ENCODE measurements at places on chromosomes 6 and 20.

DNA sequence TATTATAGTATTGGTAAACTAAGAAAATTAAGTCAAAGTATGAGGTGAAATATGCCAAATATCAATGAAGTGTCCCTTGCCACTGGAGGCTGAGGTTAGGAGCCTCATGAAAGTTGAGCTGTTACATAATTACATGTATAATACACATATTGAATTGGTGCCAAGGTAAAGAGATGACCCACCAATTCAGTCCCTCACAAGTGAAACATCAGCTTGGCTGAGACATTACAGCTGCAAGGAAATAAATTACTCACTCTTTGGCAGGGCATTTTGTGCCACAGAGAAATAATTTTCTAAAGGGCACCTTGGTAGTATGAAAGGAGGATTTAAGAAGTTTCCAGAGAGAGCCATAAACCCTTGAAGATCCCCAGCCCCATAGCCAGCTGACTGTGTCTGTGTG is 127.4 kb downstream of the ADGRG6 start:
- no peak for DNase-seq

DNA sequence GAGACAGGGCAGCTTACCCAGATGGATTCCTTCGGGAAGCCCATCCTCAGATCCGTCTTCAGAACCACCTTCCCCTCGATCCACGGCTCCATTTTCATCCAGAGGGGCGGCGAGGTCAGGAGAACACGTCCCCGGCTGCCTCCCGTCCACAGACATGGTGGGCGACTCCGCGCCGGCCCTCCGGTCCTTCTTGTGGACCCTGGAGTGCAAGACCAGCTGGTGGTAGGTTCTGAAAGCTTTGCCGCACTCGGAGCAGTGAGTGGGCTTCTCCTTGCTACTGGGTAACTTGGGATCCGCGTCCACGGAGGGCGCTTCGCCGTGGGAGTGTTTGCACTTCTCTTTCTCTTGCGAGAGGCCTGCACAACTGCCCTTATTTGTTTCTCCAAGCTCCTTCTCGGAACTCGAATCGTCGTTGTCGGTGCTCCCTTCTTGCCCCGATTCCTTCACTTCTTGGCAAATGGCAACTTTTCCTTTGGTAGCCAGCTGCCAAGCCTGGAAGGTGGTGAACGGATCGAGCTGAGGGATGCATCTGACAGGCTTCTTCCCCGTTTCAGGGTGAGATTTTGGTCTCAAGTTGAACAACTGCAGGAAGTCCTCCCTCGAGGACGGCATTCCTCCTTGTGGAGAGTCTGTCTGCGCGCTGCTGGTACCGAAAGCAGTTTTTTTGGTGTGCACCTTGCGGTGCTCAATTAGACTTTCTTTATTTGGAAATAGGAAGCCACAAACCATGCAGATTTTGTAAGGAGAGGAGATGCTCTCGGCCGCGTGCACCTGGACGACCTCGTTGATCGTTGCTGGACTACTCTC is 12.0 kb downstream of the ZNF217 start:
- DNase-seq = no peak

GRCh38 chr20:57616143-57616951 is 3.9 kb downstream of the ZBP1 start:
- no peak for DNase-seq

GRCh38 chr6:134267917-134268361 is 50.0 kb downstream of the SGK1 start:
- DNase-seq = peak; percentile 72

- no peak for DNase-seq
Measured at GRCh38 chr20:48008850-48009515, 223.7 kb upstream of the SULF2 start.

GRCh38 chr6:50843842-50844241 is 25.2 kb downstream of the TFAP2B start:
- no peak for DNase-seq

GRCh38 chr6:70396796-70397729 is 16.2 kb upstream of the FAM135A start:
- peak; percentile 4 for DNase-seq

DNA sequence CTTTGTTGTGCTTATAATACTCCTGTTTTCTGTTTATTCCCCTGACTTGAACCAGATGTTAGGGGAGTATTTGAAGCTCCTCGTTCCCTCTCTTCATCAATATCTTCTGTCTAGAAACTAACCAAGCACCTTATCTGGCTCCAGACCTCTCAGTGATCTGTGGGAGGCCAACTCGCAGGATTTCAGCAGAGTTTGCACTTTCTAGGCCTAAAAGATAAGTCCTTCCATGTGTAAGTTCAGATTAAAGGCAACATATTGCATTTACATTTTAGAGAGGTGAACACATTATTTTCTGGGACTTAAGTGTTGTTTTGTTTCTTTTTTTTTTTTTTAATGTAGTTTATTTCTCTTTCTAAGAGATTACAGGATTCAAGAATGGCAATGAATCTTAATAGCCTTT is 139.4 kb upstream of the AKAP12 start:
- DNase-seq = no peak

- no peak for DNase-seq
Measured at GRCh38 chr20:37737826-37738420, 44.1 kb downstream of the CTNNBL1 start.

GRCh38 chr6:46610862-46611553 is 41.6 kb downstream of the CYP39A1 start:
- no peak for DNase-seq

DNA sequence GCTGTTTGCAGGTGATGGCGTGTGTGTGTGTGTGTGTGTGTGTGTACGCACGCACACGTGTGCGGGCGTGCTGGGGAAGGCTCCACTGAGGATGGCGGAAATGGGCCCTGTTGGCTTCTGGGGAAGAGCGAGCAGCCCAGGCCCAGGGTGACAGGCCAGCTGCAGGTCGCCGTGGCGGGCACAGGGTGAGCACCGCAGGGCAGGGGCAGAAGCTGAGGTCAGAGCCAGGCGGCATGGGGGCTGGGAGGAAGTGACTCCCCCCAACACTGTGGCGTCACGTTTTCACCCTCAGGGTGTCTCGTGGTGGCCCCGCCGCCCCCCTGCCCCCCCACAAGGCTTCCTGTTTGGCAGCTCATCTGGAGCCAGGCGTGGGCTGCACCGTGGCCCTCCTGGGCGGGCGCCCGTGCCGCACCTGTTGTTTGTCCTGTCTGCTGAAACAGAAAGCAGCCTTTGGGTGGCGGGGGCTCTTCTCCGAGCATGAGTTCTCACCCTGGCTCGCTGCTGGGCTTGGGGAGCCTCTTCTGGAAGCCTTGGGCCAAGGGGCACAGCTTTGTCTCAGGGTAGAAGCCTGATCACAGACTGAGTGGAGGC is 7.1 kb downstream of the RBM38 start:
- no peak for DNase-seq

DNA sequence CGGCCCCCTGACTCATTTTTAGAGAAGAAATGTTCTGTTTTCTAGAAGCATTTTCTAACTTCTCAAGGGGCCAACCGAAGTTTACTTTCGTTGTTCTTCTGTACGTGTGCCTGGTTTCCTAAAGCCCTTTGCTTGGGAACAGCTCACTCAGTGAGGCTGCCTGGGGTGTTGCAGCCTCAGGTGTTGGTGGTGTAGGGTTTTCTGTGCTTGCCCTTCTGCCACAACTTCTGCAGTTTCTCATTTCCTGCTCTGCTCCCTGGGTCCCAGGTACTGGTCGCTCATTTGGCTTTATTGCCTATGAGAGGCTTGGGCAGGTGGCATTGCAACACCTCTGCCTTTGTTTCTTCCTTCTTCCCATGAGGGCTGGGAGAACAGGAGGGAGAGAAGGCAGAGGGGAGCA is 278.3 kb downstream of the SOX4 start:
- no peak for DNase-seq

DNA sequence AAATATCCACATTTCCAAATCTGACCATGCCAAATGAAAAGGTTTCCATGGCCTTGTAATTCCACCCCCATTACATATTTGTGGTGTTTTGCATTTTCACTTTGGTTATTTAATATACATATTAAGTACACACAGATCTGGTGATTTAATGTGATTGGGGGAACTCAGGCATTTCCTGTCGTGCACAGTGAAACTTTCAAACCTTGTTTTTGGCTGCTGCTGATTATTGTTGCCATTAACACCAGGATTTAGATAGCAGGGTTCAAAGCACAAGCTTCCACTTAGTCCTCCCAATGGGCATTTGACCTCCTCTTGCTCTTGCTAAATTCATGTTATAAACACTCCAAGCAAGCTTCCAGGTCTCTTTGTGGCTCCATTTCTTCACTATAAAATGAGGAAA is 166.5 kb downstream of the SOBP start:
- DNase-seq = no peak

DNA sequence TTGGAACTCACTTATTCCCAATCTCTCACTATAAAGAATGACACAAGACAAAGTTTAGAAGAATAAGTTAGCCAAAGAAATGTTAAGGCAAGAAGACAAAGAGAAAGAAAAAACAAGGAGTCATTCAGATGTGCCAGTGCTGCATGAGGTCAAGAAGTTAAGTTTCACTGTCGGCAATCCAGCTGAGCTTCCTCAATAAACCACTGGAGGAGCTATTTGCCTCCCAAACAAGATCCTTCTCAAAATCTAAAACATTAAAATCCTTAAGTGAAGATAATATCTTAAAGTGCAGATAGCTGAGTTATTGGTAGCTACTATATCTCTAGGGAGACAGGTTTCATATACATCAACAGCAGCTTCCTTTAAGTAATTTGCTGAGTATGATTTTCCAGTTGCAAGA is 512.3 kb downstream of the HDGFL1 start:
- no peak for DNase-seq

GRCh38 chr6:165745492-165745891 is 82.5 kb upstream of the PDE10A start:
- DNase-seq = no peak

DNA sequence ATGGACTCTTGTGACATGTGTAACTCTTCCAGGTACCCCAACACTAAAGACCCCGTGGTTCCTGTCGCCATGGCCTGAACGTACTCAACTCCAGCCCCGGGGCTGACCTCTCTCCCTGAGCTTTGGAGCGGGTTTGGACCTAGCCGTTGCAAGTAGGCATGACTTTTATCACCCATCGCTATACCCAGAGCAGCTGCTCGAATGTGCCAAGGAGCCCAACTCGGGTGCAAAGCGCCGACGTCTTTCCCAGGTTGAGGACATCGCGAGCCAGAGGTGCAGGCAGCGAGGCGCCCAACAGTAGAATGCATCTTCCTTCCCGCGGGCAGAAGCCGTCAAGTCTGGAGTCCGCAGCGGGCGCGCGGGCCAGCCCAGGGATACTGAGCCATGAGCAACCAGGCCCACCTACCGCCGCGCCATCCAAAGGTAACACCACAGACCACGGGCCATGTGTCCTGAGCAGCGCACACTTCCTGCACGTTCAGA is 5.7 kb upstream of the LAMP5 start:
- no peak for DNase-seq

DNA sequence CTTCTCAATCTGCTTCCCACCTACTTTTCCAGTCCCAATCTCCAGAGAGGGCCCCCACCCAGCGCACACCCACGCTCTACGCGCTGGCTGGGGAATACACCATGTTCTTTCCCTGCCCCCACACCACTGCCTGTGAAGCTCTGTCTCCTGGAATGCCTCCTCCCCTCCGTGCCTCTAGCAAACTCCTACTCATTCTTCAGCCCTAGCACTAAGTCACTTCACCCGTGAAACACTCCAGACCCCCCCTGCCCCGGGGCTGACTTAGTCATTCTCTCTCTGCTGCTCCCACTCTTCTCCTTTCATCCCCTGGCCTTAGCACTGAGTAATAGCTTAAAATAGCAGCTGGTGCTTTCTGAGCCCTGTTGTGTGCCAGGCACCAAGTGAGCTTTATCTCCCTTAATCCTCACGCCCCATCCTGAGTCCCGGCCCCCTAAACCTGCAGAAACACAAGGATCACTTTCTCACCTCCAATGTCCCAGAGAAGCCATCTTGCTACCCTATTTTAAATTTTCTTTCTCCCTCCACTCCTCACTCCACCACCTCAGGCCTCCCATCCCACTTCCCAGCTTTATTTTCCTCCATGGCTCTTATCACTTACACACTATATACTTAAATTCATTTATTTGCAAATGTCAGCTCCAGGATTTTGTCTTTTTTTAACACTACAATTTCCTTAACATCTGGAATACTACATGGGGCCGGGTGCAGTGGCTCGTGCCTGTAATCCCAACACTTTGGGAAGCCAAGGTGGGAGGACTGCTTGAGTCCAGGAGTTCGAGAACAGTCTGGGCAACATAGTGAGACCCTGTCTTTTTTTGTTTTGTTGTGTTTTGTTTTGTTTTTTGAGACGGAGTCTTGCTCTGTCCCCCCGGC is 6.3 kb upstream of the PARD6B start:
- DNase-seq = peak; percentile 67

DNA sequence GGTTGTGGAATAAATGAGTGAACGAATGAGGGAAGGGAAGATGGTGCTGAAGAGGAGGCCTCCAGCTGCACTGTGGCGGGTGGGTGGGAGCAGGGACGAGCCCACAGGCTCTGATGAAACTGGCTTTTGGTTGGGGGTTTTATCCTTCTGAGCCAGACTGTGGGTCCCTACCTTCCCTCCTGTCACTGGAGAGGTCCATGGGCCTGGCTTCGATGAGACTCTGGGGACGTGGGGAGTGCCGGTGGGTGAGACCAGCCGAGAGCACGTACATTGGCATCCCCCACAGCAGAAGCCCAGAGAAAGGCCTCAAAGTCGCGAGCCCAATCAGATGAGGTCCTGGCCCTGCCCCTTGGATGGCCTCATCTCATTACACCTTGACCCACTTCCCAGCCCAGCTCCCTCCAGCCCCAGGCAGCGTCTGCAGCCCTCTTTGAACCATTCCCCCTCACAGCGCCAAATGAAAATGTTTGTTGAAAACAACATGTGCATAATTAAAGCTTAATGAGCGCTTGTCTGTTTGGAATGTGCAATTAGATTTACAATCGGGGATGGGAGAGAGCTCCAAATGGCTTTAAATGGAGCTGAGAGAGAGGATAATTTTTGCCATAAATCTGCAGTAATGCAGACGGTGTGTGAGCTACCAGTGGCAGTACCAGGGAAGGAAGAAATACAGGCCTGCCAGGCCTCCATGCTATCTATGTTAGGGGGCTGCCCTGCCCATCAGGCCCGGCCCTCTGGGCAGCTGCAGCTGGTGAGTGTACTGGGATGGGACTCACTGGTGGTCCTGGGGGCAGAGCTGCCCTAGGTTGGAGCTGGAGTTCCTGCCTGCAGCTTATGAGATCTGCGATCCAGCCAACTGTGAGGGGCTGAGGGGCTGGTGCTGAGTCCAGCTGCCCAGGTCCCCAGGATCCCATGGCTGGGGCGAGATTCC is 47.2 kb downstream of the TOX2 start:
- no peak for DNase-seq

DNA sequence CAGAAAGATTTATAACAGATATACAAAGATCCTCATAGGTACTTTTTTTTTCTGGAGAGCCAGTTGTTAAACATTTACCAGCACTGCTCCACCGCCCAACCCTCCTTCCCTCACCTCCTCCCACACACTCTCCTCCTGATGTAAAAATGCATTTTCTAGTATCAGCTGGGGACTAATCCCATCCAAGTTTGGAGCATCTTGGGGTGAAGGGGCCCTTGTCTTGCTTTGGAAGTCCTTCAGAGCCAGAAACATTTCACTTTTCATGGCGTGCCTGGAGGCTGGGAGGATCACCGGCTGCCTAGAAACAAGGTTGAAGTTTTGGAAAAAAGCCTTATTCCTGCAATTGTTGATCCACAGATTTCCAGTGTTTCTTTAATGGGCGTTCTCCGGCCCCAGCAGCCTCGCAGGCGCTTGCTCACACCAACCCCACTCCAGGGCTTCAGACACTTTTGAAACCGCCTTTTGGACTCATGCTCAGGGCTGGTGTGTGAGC is 165.1 kb upstream of the AFDN start:
- DNase-seq = no peak
